Activated CD4-positive, alpha-beta T cell treated with anti-CD3 and anti-CD28 coated beads, Interleukin-2, amount 10 ng/mL, durations not matched to agents 24 days and 14 days (primary cell): ENCODE measurements at places on chromosomes 16 and 17. TPM values are rescaled to one million over a fixed set of nuclear protein-coding genes. Genes with fewer than 3 reads are reported as not detected.
A peak's percentile ranks its signal among the peaks of the same experiment; 100 is the strongest.

- peak; percentile 61 for DNase-seq
- peaks cover 32% of the 10 kb centered on the region for H3K36me3 ChIP-seq
- H3K27ac ChIP-seq = peak overlapping the region; percentile 85
- peaks cover 51% of the 10 kb centered on the region for H3K4me1 ChIP-seq
- peak overlapping the region; percentile 49 for H3K4me3 ChIP-seq
Measured at GRCh38 chr17:42133461-42134041, 10.9 kb downstream of the HSPB9 start.

The GPRC5C gene
- 0.42 and 0.54 TPM in 2 replicates for total RNA-seq

DNA sequence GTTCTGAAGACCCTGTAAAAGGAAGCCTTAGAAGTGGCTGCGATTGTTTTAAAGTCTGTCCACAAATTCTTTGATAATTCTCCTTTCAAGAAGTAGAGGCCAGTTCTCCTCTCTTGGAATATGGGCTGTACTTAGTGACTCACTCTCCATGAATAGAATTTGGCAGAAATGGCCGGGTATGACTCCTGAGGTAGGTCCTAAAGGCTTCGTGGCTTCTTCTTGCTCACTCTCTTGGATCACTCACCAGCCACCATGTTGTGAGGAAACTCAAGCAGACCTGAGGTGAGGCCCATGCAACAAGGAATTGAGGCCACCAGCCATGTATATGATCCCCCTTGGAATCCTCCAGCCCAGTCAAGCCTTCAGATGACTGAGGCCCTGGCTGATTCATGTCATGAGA lies 75.8 kb downstream of the WWOX start:
- DNase-seq = no peak
- no peaks in the 10 kb centered on the region for H3K27me3 ChIP-seq

GRCh38 chr16:17358355-17358754 lies 112.4 kb downstream of the XYLT1 start:
- H3K4me1 ChIP-seq = peaks cover 65% of the 10 kb centered on the region
- peak overlapping the region; percentile 88 for H3K27ac ChIP-seq
- peak overlapping the region; percentile 37 for H3K4me3 ChIP-seq
- H3K36me3 ChIP-seq = peaks cover 34% of the 10 kb centered on the region

DNA sequence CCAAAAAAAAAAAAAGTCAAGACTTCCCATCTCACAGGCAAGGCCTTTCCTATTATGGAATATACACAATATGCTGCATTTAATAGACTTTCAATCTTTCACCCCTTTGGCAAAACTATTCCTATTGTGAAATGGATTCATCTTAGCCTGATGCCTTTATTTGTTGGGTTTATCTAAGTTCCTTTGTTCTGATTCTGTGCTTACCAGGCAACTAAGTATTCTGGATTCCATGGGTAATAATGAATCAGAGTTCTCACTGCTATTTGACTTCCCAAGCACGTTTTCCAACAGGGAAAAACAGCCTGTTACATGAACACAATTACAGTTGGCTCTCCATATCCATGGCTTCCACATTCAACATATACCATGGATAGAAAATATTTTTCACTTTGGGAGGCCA lies 135.5 kb downstream of the MYO1D start:
- no peak overlapping the region for H3K4me3 ChIP-seq
- no peak for DNase-seq
- H3K27ac ChIP-seq = no peak overlapping the region
- H3K27me3 ChIP-seq = no peaks in the 10 kb centered on the region
- no peaks in the 10 kb centered on the region for H3K36me3 ChIP-seq
- no peaks in the 10 kb centered on the region for H3K4me1 ChIP-seq

GRCh38 chr16:69277413-69277812 lies 33.7 kb upstream of the VPS4A start:
- H3K27me3 ChIP-seq = no peaks in the 10 kb centered on the region
- peaks cover 2% of the 10 kb centered on the region for H3K4me1 ChIP-seq
- no peak overlapping the region for H3K4me3 ChIP-seq
- H3K36me3 ChIP-seq = peaks cover 12% of the 10 kb centered on the region
- no peak for DNase-seq
- H3K27ac ChIP-seq = no peak overlapping the region

DNA sequence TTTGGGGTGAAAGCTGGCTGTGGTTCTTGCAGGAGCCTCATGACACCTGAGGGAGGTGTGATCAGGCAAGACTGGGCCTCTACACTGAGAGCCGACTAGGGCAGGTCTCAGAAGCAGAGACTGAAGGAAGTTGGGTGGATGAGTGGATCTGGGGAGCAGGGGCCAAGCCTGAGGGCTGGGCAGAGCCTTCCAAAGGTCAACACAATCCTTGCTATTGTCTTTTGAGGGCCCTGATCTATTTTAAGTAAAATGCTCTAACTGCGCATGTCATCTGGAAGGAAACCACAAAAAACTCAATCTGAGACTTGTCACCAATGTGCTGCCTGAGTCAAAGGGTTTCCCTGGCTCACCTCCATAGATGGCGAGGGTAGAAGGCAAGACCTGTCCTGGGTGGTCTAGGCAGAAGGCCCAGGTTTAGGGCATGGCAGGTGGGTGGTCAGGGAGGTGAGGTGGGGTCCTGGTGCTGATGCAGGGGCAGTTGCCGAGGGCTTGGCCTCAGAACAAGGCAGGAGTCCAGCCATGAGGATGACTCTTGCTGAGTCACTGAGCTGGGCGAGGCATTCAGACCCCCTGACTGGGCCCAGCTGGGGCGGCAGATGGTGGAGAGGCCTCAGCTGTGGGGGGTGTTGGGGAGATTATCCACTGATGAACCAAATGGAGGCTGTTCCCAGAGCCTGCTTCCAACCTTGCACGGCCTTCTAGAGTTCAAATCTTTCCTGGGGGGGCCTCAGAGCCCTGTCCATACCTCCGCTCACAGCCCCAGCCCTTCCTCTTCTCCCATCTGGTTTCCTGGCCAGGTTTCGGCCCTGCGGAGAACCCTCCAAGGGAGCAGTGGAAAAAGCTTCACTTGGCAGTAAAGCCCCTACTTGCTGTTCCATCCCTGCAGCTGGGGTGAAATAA lies 5.1 kb downstream of the MVP start:
- no peaks in the 10 kb centered on the region for H3K27me3 ChIP-seq
- peaks cover 50% of the 10 kb centered on the region for H3K4me1 ChIP-seq
- DNase-seq = peak; percentile 85
- H3K27ac ChIP-seq = peak overlapping the region; percentile 85
- H3K36me3 ChIP-seq = peaks cover 27% of the 10 kb centered on the region
- peak overlapping the region; percentile 69 for H3K4me3 ChIP-seq

DNA sequence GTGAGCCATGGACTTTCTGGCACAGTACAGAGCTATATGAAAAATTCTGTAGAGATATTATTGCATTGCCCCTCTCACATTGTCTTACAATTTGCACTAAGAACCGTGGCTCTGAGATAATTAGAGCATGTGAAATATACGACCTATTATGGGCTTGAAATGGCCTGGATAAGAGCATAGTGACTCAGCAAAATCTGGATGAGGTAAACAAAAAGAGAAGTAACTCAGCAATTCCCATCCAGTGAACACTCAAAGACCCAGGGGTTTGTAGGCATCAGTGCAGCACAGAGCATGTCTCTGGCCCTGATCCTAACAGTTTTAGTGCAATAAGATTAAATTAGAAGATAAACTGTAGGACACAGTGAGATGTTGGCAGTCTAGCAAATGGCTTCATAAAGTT lies 317.2 kb upstream of the MYOCD start:
- H3K36me3 ChIP-seq = no peaks in the 10 kb centered on the region
- no peak overlapping the region for H3K4me3 ChIP-seq
- no peaks in the 10 kb centered on the region for H3K27me3 ChIP-seq
- H3K4me1 ChIP-seq = no peaks in the 10 kb centered on the region
- no peak overlapping the region for H3K27ac ChIP-seq

DNA sequence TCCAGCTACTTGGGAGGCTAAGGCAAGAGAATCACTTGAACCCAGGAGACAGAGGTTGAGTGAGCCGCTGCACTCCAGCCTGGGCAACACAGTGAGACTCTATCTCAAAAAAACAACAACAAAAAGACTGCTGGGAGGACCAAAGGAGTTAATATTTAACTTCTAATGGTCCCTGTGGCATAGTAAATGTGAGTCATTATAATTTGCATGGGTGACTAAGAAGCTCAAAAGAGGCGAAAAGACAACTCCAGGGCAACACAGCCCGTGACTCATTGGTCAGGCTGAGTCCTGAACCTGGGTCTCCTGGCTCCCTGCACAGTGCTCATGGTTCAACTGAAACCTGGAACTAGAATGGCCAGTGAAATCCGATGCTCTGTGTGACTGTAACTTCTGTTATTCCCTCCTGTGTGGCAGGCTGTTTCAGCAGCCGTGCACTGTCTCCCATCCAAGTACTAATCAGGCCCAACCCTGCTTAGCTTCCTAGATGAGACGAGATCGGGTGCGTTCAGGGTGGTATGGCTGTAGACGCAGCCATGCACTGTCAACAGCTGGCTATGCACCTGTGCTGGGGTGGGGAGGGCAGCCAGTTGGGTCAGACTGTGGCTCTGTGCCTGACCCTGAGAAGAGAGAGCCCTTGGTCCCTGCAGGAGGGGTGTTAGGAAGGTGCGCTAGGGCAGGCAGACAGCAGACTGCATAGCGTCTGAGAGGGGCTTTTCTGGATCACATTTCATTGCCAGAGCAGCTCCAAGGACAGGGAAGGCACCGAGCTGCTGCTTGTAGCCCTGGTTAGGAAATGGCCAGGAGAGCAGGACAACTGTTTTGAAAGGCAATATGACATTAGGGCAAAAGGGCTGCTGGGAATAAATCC lies 14.5 kb upstream of the GPRC5C start:
- H3K4me1 ChIP-seq = peaks cover 3% of the 10 kb centered on the region
- H3K36me3 ChIP-seq = no peaks in the 10 kb centered on the region
- no peak overlapping the region for H3K27ac ChIP-seq
- DNase-seq = no peak
- peaks cover 10% of the 10 kb centered on the region for H3K27me3 ChIP-seq

GRCh38 chr17:8836821-8837562 lies 30.5 kb downstream of the PIK3R6 start:
- DNase-seq = no peak
- H3K36me3 ChIP-seq = peaks cover 30% of the 10 kb centered on the region
- no peak overlapping the region for H3K27ac ChIP-seq
- H3K27me3 ChIP-seq = no peaks in the 10 kb centered on the region

The SOST gene
- not detected in 2 replicates for total RNA-seq

DNA sequence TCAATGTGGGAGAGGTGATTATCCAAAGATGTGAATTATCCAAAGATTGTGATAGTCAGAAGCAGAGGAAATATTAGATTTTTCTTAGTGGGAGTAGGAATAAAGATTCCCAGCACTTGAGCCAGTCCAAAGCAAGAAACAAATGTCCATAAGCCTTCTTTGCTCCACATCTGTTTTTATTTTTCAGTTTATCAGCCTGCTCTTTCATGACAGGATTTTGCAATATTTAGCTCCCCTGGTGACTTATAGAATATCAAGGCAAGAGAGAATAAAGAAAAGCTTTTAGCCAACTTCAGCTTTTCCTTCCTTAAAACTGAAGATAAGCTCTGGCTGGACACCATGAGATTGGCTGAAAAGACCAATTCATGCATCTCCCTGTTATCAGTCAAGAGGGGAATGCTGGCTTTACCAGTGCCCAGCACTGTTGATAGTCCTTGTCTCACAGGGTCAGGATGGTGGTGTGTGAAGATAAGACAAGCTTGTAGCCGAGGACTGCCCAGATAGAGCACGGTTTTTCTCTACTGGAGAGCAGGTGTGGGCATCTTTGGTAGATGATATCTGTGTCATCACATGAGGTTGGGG lies 706.5 kb downstream of the KCNJ2 start:
- DNase-seq = no peak
- H3K36me3 ChIP-seq = no peaks in the 10 kb centered on the region
- H3K4me1 ChIP-seq = no peaks in the 10 kb centered on the region
- H3K27me3 ChIP-seq = no peaks in the 10 kb centered on the region

The B4GALNT2 gene
- 0.02 and 0.05 TPM in 2 replicates for total RNA-seq

GRCh38 chr16:50136399-50136798 lies 16.7 kb upstream of the TENT4B start:
- H3K27ac ChIP-seq = no peak overlapping the region
- peaks cover 7% of the 10 kb centered on the region for H3K27me3 ChIP-seq
- DNase-seq = no peak
- no peaks in the 10 kb centered on the region for H3K4me1 ChIP-seq
- no peaks in the 10 kb centered on the region for H3K36me3 ChIP-seq
